ENCODE measurements at places on chromosomes 13 and 19.
A peak's percentile ranks its signal among the peaks of the same experiment; 100 is the strongest.

GRCh38 chr19:41297628-41298347 lies 12.2 kb upstream of the CCDC97 start:
- peak; percentile 90 for DNase-seq

DNA sequence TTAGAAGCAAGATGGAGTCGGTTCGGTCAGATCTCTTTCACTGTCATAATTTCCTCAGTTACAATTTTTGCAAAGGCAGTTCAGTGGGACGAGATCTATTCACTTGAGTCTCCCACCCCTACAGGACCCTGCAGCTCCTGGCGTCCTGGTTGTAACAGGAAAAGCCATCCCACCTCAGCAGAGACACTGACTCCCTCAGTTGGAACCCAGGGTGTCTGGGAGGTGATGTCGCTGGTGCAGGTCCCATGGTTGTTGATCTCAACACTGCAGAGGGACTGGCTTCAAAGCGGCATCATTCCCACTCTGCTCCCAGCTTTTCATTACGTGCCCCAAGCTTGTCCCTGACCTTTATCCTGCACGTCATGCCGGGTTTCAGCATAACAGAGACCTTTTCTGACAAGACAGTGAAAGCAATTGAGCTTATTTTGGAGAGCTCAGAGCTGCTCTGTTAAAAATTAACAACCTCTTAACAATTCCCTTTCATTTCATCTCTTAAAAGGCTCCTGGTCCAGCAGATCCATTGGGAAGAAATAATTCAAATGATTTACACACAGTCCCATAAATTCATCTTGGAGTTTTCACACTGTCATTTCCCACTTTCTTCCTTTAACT lies 17.6 kb upstream of the COG3 start:
- DNase-seq, result no peak

GRCh38 chr19:58129284-58129683 lies 21.3 kb downstream of the ZNF329 start:
- DNase-seq, result no peak

GRCh38 chr19:50357178-50358100 lies 8.0 kb downstream of the NAPSA start:
- DNase-seq, result peak; percentile 62

DNA sequence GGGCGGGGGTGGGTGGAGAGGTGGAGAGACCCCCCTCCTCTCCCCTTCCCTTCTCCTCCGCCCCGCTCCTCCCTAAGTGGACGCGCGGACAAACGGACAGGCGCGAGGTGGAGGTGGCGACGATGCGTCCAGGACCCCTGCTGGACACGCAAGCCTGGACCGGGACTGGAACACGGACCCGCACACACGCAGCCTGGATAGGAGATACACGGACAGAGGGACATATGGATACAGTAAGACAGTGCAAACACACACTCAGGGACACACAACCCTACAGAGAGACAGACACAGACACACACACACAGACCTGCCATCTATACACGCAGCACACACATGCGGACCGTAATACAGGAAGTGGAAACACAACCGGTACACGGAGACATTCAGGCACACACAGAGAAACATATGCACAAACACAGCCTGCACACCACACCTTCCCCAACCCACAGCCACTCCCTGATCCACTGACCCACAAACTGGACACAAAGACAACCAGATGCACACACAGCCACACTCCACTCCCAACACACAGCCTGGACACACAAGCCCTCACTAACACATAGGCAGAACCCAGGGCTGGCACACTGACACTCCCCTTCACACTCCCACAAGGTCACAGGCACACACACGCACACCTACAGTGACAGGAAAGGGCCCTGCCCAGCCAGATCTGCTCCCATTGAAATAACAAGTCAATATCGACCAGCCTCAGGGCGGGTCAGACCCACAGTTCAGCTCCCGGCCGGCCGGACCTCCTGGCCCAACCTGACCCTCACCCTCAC lies 696 bp upstream of the ERFL start:
- DNase-seq, result no peak

GRCh38 chr19:48461651-48461981 lies 6.2 kb downstream of the KCNJ14 start:
- DNase-seq, result no peak

- no peak for DNase-seq
These were observed 87.8 kb downstream of the ANKRD10 start for GRCh38 chr13:110826861-110827672.

DNA sequence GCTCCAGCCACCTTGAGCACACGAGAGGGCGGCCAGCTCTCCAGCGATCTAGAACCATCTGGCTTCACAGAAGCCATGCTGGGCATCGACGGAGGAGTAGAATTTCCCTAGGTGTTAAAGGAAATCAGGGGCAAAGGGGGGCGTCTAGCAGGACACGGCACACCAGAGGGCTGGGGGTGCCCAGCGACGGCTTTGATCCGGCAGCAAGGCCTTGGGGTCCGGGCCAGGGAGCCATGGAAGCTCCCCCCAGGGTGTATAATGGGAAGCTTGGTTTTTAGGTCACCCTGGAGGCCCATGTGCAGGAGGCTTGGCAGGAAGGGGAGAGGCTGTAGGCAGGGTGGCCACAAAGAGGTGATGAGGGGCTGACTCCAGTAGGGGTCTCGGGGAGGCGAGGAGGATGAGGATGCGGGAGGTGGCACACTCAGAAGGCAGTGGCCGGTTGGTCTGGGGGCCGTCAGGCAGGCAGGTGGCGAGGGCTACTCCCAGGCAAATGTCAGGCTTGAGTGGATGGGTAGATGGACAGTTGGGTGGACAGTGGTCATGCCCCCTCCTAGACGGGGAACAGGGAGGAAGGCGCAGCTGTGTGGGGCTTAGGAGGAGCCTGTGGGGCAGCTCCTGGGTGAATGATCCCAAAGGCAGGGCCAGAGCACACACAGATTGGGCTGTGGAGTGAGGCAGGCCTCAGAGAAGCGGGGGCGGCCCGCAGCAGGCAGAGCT lies 5.6 kb downstream of the KMT5C start:
- DNase-seq, result no peak

GRCh38 chr19:9009935-9010651 lies at the start of gene MUC16:
Gene MUC16, minus strand, starts transcription at chr19:9010409.
- no peak for DNase-seq

DNA sequence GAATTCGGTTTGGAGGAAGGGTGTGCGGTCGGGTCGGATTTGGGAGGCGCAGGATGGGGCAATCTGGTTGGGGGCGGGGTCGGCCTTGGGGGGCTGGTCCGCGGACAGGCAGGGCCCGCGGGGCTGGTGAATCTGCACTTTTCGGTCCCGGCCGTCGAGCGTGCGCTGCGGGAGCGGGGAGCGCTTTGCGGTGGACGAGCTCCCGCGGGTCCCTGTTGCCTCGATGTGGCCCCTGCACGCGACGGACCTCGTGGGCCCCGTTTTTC lies 11.9 kb downstream of the PEAK3 start:
- DNase-seq, result no peak

DNA sequence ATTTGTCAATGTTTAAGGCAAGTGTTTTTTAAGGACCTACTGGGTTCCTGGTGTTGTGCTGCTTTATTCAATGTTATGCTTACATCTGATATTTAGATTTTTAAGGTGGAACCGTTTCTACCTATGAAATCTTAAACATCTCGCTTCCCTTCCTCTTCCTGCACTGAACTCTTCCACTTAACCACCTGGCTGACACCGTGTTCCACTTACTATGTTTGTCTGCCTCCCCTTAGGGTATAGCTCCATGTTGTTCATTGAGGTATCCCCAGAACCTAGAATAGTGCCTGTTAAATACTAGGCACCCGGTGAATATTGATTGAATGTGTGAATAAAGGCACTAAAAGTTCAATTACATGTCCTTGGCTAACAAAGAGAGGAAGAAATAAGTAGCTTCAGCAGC lies 104.9 kb downstream of the RNF17 start:
- no peak for DNase-seq

DNA sequence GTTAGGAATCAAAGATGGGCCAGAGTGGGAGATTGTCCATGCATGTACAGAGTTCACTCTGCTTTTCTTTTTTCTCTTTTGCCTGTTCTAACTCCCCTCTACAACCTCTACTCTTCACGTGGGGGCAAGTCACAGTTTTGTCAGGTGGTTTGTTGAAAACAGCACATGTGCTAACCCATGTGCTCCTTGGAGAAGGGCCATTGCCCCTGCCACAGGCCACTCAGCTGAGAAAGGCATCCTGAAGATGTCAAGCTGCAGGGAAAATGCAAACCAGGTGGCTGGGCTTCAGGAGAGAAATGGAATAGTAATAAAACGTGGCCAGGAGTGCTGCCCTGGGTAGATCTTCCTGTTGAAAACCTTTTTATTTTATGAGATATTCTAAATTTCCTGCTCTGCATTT lies 35.3 kb upstream of the SLC10A2 start:
- no peak for DNase-seq

GRCh38 chr13:26007261-26008125 lies 44.3 kb downstream of the SHISA2 start:
- DNase-seq, result no peak

DNA sequence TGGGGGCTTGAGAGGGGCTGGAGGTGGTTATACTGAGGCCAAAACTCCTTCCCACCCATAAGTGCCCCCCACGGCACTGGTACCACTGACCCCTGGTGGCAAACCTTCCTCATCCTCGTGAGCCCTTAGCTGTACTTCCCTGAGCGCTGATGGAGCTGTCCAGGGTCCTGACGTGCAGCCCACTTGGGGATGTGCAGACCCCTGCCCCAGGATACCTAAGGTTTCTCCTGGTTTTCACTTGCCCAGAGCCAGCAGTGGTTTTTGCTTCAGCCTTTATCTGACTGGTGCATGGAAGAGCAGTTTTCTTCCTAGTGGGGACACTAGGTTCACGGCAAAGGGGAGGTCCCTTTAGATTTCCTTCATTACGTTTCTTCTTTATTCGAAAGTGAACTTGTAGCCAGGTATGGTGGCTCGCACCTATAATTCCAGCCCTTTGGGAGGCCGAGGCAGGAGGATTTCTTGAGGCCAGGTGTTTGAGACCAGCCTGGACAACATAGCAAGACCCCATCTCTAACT lies 28.7 kb upstream of the KCTD15 start:
- no peak for DNase-seq

- DNase-seq, result no peak
These were observed 12.4 kb downstream of the NRTN start for GRCh38 chr19:5817218-5817617.

DNA sequence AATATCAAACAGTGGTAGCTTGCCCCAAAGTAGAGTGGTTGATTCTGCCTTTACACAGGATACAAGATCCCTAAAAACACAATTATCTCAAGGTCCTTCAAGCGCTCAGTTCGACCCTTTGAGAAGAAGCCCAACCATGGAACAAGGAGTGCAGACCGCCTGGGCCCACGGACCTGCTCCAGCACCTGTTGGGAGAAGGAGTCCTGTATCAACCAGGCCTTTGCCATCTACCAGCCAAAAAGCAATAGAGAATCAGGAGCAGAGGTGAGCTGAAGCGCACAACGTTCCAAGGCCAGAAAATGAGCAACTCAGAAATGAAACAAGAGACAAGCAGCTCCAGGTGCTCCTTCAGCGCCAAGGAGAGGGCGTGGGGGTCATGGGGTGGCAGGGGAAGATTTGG lies 6.3 kb upstream of the LILRB3 start:
- DNase-seq, result no peak

- no peak for DNase-seq
These were observed 24.4 kb upstream of the MTIF3 start for GRCh38 chr13:27474751-27475268.
